ENCODE measurements at places on chromosomes 5 and 9. TPM values are rescaled to one million over a fixed set of nuclear protein-coding genes. Genes with fewer than 3 reads are reported as not detected.

GRCh38 chr5:137666461-137666850 lies 69.4 kb downstream of the KLHL3 start:
- ATAC-seq: peak; percentile 81

The LRRC26 gene
- total RNA-seq: not detected

The STKLD1 gene
- not detected for total RNA-seq

The CLIC3 gene
- total RNA-seq: 0.26 TPM

DNA sequence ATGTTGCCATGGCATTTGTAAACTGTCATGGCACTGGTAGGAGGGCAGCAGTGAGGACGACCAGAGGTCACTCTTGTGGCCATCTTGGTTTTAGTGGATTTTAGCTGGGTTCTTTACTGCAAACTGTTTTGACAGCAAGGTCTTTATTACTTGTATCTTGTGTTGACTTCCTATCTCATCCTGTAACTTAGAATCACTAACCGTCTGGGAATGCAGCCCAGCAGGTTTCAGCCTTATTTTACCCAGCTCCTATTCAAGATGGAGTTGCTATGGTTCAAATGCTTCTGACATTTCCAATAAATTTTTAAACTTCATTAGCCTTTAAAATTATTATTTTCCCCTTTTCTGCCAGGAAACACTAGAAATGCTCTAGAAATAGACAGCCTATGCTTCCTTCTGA lies 839.1 kb downstream of the NR2F1-AS1 start:
- ATAC-seq: no peak

- ATAC-seq: no peak
These were observed 194.7 kb downstream of the MED10 start for GRCh38 chr5:6183391-6184390.

All from activated T-helper 17 cell treated with anti-CD3 and anti-CD28 coated beads, Interleukin-2, amount 50 U/mL, for 72 hours (primary cell).